ENCODE measurements at places on chromosomes 16 and 17.

DNA sequence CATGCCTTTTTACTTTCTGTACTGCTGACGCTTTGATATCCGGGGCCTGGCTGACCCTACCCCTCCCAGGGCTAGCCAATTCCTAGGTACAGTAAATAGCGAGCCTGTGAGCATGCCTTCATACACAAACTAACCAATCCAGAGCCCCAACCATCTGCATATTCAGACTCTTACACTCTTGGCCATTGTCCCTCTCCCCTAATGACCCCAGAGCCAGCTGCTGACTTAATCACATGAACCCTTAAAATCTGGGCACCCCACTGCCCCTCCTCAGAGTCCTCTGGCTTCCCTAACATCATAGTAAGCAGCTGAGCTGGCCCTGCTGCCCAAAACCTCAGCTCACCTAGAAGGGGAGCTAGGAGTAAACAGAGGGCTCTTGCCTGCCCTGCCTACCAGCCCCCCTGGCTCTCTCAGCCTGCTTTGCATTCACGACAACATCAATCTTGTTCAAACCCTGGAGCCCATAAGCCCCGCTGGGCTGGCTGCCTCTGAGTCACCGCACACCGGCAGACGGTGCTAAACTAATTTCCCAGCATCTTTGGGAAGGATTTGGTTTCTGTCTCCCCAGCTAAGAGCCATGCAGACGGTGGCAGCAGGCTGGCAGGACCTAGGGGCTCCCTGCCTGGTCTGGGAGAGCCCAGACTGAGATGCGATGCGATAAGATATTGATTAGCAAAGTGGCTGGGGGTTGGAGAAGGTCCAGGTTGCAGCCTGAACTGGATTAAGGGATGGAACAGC is 63.2 kb downstream of the CLEC19A start:
- DNase-seq = no peak

DNA sequence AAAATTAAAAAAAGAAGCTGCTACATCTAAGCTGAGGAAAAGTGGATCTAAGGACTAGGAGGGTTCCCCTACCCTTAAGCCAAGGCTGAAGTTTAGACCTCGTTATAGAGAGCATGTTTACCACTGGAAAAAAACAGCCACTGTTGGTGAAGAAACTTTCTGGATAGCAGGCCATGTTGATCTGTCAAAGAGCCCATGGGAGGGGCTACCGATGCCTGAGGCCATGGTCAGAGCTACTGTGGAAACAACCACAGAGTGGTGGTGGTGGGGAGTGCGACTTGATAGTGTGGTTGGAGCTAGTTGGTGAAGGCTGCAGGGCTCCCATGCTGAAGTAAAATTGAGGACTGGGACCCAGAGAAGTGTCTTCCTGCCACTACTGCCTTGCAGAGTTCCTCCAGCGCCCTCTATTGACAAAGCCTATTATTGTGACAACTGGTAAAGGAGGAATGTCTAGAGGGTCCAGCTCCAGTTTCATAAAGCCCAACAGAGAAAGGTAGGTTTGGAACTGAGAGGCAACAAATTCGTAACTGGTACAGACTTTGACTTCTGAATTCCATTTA is 12.7 kb upstream of the FAM20A start:
- DNase-seq = no peak

DNA sequence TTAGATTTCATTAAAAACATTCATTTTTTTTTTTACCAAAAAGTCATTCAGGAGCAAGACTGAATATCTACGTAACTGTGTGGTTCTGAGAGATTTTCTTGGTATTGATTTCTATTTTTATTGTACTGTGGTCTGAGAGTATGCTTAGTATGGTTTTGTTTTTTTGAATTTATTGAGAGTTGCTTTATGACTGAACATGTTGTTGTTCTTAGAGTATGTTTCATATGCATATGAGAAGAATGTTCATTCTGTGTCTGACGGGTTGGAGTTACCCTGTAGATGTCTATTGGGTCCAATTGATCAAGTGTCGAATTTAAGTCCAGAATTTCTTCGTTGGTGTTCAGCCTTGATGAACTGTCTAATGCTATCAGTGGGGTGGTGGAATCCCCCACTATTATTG is 306.0 kb upstream of the KCNJ16 start:
- DNase-seq = no peak

DNA sequence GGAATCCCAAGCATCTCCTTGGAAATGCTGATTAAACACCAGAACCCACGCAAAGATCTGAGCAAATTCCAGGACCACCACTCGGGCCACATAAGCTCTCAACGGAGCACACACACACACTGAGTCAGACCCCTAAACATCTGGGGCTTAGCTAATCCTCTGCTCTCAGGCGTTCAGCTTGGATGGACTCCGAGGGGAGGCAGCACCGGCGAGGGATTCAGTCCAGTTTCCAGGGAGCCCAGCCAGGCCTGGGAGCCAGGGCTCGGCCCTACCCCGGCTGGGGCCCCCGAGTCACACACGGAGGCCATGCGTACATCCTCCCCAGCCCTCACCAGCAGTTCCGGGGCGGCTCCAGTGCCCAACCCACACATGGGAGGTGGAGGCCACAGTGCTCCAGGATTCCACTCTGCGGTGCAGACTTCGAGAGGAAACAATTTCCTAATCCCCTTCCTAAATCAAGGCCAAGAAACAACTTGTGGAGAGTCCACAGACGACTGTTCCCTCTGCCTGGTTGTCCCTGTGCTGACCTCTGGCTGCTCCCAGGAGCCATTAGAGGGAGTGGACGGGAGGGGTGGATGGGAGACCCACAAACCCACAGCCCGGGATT is 70.5 kb downstream of the GAS7 start:
- DNase-seq = peak; percentile 90

- DNase-seq = no peak
Measured at GRCh38 chr16:54645345-54645744, 285.3 kb upstream of the IRX5 start.

DNA sequence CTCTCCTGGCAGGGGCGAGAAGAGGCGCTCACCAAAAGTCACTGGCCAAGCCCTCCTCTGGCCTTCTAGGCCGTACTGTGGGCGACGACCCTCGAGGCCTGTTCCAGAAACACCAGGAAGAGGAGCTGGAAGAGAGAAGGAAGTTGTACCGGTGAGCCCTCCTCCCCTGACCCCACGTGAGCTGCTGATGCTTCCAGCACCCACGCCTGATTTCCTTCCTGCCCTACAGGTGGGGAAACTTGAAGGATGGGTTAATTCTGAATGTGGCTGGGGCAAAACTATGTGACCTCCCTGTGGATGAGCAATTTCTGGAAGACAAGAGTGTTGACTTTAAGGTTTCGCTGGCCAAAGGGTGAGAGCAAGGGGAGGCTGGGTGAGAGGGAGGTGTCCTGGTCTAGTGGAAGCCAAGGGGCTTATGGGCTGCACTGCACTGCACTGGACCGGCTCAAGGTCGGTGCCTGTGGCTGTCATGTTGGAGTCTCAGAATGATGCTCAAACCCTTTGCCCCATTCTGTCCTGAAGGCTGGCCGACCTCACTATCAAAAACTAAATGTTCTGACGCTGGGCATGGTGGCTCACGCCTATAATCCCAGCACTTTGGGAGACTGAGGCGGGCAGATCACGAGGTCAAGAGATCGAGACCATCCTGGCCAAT is 6.2 kb downstream of the C17orf100 start:
- no peak for DNase-seq

DNA sequence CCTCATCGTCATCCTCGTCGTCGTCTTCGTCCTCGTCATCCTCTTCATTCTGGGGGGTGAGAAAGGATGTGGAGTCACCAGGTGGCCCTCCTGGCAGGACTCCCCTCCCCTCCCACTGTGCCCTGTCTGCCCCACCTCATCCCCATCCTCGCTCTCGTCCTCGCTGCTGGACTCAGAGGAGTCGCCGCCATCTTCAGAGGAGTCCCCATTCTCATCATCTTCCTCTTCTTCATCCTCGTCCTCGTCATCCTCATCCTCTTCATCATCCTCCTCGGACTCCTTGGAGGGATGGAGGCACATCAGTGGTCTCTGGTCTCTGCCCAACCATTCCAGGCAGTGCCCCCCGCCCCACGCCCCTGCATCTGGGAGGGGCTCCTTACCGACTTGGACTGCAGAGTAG is 7.6 kb upstream of the ATXN7L3 start:
- no peak for DNase-seq

Data from GM04503 (cell line).